ENCODE measurements at places on chromosomes 1 and 21.
A peak's percentile ranks its signal among the peaks of the same experiment; 100 is the strongest.

DNA sequence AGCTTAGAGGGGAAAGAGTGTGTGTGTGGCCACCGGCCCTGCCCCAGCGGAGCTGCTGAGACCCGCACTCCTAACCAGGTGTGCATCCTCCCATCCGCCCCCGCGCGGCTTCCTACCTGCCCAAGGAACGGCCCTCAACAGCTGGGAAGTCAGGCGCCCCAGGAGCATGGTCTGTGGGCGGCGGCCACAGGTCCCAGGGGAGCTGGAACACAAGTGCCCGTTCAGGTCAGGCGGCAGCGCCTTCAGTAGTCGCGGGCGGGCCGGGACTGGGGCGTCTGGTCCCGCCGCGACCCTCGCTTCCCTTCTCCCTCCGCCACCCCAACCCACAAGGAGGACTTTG lies 448 bp downstream of the AURKAIP1 start:
- no peak for DNase-seq

- no peak for DNase-seq
These were observed 5.2 kb upstream of the LRRC8D start for GRCh38 chr1:89815611-89816010.

DNA sequence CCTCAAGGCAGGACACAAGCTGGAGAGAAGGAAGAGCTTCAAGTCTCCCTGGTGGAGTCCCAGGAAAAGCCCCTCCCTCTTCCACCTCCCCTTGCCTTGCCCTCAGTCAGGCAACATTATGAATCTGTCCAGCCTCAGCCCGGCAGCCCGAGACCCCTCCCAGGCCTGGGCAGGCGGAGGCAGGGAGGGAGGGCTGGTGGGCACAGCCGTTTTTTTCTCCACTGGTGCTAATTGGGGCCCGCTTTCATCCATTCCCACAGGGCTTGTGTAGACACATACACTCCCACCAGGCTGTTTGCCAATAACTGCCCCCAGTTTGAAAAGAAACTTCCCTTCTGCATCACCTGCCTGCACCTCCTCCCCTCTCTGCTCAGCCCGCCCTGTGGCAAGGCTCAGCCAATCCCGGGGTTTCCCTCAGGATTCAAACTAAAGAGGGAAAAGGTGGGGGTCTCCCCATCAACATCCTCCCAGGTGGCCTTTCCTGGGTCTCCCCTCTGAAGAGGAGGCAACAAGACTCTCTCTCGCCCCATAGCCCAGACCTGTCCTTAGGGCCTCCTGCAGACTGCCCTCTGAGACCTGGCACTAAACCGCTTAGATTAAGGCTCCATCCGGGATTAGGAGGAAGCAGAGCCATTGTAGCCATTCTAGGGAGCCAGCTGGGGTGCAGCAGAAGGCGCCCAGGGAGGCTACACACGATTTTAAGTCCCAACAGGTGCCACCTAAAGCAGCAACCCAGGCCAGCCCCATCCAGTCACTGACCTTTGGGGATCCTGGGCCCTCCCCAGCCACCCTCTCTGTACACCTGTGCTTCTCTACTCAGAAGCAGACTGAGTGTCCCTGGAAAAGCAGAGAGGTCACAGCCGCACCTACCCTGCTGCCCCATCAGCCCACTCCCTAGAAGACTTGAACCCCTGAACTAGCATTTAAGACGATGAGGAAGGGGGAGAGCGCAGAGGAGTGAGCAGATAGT lies 3.5 kb downstream of the IGSF9 start:
- DNase-seq, result no peak

- DNase-seq, result no peak
These were observed 12.5 kb downstream of the CHD5 start for GRCh38 chr1:6167391-6168303.

DNA sequence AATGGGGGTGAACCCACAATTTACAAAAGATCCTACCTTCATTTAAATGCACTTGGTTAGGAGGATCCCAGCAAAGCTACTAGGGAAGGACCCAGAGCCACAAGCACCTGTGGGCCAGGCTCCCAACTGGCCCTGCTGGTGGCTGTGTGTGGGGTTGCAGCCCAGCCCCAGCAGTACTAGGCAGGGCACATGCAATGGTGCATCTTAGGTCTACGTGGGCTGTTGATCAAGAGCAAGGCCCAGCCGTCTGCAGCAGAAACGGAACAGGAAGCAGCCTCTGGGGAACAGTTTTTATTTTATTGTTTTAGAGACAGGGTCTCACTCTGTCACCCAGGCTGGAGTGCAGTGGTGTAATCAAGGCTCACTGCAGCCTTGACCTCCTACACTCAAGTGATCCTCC lies 134.1 kb upstream of the RAB4A start:
- DNase-seq, result no peak

DNA sequence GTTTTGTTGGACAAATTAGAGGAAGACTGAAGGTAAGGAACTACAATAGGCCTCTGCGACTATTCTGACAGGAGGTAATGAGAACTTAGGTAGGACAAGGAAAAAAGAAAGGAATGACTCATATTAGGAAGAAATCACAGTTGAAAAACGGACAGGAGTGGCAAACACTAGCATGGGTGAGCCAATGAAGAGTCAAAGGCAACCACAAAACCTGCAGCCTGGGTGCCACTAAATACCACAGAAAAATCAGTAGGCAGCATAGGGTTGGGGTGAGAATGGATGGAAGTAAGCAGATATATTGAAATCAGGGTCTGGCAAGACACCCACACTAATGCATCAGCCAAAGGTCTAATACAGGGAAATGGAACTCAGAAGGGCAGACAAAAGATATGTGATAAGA lies 10.0 kb downstream of the RBM34 start:
- no peak for DNase-seq

DNA sequence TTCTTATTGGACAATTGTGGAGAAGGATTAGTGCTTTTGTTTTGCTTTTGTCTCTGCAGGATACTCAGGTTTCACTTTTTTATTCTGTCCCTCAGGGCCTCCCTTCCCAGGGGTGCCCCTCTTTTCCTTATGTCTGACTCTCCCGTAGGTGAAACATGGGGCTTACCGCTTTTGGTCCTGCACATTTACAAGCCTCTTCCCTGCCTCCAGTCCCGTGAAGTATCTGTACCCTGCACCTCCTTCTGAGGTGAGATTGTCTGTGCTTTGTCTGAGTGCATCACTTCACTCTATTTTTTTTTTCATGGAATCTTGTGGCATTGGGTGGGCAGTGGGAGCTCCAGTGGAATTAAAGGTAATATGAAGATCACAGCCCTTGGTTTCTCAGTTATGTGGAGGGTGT lies 758.1 kb upstream of the TPTE start:
- DNase-seq, result no peak

GRCh38 chr1:46394872-46395465 lies 852 bp downstream of the FAAH start:
- no peak for DNase-seq

DNA sequence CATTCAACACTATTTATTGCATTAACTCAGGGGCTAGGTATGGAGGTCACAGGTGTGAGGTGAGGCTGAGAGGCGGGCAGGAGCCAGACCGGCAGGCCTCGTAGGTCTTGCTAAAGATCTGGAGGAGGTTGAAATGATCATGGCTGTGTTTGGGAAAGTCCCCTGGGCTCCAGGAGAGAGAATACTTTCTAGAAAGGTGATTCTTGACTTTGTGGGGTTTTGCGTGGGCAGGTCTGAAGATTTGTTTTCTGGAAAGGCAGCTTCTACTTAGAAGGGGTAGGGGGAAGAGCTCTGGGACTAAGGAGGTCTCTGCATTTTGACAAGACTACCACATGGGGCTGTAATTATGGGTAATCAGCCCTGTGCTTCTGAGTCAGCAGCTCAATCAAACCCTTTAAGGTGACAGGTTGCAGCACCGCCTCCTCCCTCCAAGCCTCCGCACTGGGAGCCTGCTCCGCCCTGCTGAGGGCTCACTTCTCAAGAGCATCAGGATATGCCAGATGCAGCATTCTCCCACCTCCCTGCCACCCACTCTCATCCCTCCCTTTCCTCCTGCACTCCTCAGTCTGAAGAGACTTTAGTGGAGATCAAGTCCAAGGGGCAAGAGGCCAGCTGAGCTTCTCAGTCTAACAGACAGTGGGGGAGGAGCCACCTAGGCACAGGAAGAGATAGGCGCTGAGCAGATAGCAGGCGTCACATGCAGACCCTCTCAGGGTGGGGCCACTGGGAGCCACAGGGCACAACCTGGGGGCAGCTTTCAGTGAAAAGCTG lies 30.5 kb downstream of the SLC30A1 start:
- DNase-seq, result no peak

DNA sequence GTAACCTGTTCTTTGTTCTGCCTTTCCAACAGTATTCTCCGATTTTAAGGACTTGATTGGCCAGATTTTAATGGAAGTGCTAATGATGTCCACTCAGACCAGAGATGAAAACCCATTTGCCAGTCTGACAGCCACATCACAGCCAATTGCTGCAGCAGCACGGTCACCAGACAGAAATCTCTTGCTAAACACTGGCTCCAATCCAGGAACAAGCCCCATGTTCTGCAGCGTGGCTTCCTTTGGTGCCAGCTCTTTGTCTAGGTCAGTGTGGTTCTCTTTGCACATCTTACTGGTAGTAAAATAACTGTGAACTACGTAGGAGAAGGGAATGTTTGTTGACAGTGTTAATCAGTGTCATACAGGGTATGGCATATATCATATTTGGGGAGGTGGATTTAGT lies 72.7 kb downstream of the UBE4B start:
- no peak for DNase-seq

DNA sequence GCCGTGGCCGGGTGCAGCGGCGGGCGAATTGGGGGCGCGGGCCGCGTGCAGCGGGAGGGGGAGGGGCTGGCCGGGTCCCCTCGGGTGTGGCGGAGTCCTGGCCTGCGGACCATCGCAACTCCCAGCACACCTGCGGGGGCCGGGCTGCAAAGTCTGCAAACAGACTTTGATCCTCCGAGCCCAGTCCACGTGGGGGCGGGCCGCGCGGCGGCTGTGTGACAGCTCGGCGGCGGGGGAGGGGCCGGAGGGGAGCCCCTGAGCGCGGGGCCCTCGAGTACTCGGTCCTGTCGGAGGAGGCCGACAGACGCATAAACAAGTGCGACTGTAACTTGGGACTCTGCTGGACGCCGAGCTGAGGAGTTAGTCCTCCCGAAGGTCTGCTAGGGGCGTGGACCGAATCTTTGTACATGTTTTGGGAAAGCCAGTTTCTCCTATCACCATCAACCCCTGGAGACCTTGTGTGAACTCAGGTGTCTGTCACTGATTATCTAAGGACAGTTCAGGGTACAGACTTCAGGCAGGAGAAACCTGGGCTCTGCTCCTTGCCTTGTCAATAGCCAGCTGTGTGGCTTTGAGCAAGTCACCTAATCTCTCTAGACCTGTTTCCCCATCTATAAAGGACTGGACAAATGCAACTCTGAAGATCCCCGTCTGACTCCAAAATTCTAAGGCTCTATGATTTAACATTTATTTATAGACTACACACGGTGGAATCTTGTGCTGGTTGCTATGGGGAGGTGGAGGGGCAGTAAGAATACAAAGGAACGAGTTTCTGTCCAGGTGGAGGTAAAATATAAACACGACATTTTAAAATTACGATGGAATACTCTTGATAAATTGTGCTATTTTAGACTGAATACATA lies 710 bp upstream of the SLC30A1 start:
- no peak for DNase-seq

DNA sequence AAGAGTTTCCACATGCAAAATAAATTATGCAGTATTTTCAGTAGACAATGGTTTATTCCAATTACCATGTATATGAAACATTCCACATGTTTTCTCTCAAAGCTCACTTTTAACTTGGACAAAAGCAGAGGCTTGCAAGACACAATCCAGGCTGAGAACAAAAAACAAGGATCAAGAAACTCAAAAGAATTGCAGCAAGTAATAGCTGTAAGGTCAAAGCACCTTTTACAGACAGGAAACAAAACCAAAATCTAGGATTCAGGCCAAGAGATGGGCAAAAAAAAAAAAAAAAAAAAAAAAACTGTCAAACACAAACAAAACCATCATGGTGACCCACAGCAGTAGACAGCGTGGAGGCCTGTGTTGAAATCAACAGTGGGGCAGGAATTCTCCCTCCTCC lies 9.3 kb downstream of the RGS1 start:
- DNase-seq, result no peak

- no peak for DNase-seq
These were observed 249.2 kb downstream of the DNM3 start for GRCh38 chr1:172090511-172090817.

- DNase-seq, result no peak
These were observed 179.8 kb downstream of the HFM1 start for GRCh38 chr1:91224878-91225277.

- no peak for DNase-seq
These were observed 40.2 kb upstream of the NHLH2 start for GRCh38 chr1:115880981-115881672.

DNA sequence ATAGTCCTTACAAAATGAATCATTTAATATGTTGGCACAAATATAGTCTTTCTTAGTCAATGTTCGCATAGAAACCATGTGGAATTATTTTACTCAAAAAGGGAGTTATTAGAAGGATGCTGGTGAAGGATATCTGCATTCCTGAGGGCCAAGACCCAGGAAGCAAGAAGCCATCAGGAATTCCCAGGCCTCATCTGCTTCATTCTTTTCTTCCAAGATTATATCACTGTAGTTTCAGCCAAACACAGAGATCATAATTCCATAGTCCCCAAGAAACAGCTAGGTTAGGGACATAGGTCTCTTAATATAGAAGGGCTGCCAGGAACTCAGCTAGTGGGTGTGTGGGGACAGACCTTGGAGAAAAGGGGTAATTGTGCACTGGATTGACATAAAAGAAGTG lies 28.6 kb upstream of the DISC1 start:
- no peak for DNase-seq

- peak; percentile 28 for DNase-seq
These were observed 414 bp downstream of the TMEM51 start for GRCh38 chr1:15153842-15154479.

GRCh38 chr1:220695426-220695825 lies 5.3 kb downstream of the C1orf115 start:
- DNase-seq, result no peak

DNA sequence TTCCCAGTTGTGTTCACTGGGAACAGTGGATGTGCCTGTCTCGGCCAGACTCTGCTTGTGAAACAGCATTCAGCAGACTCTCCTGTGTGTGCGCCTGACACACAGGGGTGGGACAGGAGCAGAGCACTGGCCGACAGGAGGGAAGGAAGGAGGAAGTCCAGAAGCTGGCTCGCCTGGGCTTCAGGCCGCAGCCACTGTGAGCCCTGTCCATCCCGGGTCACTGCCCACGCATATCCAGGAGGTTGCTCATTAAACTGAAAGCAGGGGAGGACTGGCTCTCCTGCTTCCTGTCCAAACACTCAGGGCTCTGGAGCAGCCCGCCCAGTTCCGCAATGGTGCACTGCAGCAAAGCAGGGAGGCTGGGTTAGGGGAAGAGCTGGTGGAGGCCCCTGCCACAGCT lies 218.7 kb upstream of the VAMP3 start:
- DNase-seq, result no peak

GRCh38 chr1:84402060-84402459 lies 3.8 kb downstream of the DNASE2B start:
- DNase-seq, result peak; percentile 32

- no peak for DNase-seq
These were observed 32.7 kb downstream of the WLS start for GRCh38 chr1:68199603-68200002.

- peak; percentile 37 for DNase-seq
These were observed 20.1 kb downstream of the PRKACB start for GRCh38 chr1:84164161-84164560.
